Cardiac septum (tissue), 1 donor: ENCODE measurements at places on chromosomes 7 and 10. TPM values are rescaled to one million over a fixed set of nuclear protein-coding genes. Genes with fewer than 3 reads are reported as not detected.

Gene PTER
- 6.0 TPM for total RNA-seq

Gene C10orf53
- not detected for total RNA-seq

Gene PDK4
- total RNA-seq = 49.0 TPM

Gene R3HCC1L
- 6.8 TPM for total RNA-seq

Gene CC2D2B
- 1.5 TPM for total RNA-seq

Gene COBL
- total RNA-seq = 109 TPM

Gene UFSP1
- 2.1 TPM for total RNA-seq

Gene PRKRIP1
- 15.4 TPM for total RNA-seq

Gene EXOC6
- total RNA-seq = 9.9 TPM

Gene CALML5
- not detected for total RNA-seq

Gene BLNK
- total RNA-seq = 0.86 TPM

Gene AKR1B15
- total RNA-seq = not detected

Gene DLX5
- 0.22 TPM for total RNA-seq

Gene SNCG
- total RNA-seq = 9.3 TPM

Gene ARHGAP22
- total RNA-seq = 4.4 TPM

Gene HOXA5
- total RNA-seq = 0.30 TPM

Gene UCN3
- not detected for total RNA-seq

Gene ARL5B
- 7.1 TPM for total RNA-seq

Gene TDRD1
- 1.2 TPM for total RNA-seq

Gene DNAJC30
- 16.4 TPM for total RNA-seq

Gene SPAM1
- 0.24 TPM for total RNA-seq

Gene ZNF488
- 0.16 TPM for total RNA-seq

Gene PYROXD2
- 11.7 TPM for total RNA-seq

Gene ARMC3
- total RNA-seq = 0.38 TPM

Gene DOCK1
- 31.2 TPM for total RNA-seq

Gene IMPDH1
- 22.2 TPM for total RNA-seq

Gene CHST3
- total RNA-seq = 24.4 TPM

Gene TUBAL3
- 0.40 TPM for total RNA-seq

Gene TSPAN12
- 54.9 TPM for total RNA-seq

Gene FBXL13
- 0.32 TPM for total RNA-seq

Gene CPXM2
- total RNA-seq = 11.2 TPM

Gene DBF4
- total RNA-seq = 2.5 TPM

Gene SERPINE1
- total RNA-seq = 27.2 TPM

Gene CCDC172
- not detected for total RNA-seq

Gene STEAP2
- total RNA-seq = 15.9 TPM

Gene MACROH2A2
- total RNA-seq = 15.3 TPM
